Activated CD4-positive, alpha-beta T cell treated with anti-CD3 and anti-CD28 coated beads, Interleukin-2, amount 50 U/mL, for 1 hour (primary cell): ENCODE measurements at places on chromosomes 3 and 15.

- DNase-seq, result no peak
Measured at GRCh38 chr15:100192097-100193080, 149.4 kb downstream of the ADAMTS17 start.

DNA sequence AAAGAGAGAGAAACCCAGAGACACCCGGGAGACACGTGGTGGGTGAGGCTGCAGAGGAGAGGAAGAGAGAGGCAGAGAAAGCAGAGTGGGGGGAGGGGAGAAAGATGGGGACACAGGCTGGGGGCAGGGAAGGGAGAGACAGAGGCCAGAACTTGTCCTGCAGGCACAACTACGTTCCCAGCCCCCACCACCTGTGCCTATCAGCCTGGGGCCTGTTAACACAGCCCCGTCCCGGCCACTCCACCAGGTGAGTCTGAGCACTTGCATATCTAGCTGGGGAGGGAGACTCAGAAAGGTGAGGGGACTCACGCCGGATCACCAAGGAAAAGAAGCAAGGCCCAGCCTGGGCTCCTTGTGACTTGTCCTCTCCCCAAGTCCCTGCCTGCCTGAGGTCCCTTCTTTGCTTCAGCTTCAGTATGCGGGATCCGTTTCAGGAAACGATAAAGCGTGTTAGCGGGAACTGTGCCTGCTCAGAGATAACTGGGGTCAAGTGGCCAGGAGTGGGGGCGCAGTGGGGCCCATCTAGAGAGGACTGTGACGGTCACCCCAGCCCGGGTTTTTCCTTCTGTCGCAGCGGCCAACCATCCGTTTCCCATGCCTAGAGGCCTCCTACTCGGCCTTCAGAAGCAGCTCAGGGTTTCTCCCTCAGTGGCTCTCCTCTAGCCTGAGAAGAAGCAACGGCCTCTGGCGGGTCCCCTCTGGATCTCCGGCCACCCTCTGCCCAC is 10.3 kb downstream of the LINGO1 start:
- no peak for DNase-seq

DNA sequence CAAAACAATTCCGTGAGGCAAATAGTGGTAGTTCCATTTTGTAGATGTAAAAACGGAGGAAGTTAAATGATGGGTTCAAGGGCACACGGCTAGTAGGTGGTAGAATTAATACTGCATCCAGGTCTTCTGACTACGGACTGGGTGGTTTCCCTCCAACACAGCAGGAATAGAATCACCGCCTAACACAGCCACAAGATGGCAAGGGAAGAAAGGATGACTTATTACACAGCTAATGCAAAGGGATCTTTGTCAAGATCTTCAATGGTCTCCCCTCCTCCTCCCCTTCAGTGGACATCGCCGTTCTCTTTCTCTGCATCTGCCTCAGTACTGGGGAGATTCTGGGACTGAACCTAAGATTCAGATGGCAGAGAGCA is 524 bp upstream of the TOPBP1 start:
- DNase-seq, result no peak

GRCh38 chr3:106570426-106570825 is 701.6 kb upstream of the CBLB start:
- no peak for DNase-seq

DNA sequence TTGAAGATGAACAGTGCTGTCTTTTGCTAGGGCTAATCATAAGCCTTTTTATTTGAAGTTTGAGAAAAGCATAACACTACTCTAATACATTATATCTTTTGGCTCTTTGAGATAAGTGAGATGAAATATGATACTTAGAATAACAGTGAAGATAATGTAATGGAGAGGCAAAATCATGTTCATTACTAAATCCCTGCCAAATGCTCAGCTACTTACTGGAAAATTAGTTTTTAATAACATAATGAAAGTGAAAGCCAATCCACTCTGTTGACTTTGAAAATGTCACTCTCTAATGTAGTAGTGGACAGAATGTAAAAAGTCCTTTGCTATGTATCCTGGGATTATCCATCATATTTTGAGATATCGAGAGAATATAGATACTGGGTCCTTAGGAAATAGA is 35.9 kb upstream of the MYH15 start:
- no peak for DNase-seq

DNA sequence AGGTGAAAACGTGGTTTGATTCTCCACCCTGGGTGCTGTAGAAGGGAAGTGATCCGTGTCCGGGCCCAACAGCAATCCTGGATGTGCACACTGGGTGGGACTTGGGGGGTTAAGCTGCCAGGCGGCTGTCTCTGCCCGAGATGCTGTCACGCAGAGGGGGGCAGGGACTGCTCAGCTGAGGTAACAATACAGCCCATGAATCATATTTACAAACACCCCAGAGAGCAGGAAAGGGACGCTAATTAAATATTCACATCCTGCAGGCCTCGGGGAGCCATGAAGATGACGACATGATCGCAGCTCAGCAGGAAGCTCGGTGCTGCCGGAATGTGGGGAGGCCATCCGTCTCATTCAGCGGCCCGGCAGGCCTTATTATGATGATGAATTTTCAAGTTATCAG is 17.9 kb upstream of the CRABP1 start:
- no peak for DNase-seq

GRCh38 chr3:103385961-103386656 is 951.3 kb downstream of the ZPLD1 start:
- DNase-seq, result no peak

DNA sequence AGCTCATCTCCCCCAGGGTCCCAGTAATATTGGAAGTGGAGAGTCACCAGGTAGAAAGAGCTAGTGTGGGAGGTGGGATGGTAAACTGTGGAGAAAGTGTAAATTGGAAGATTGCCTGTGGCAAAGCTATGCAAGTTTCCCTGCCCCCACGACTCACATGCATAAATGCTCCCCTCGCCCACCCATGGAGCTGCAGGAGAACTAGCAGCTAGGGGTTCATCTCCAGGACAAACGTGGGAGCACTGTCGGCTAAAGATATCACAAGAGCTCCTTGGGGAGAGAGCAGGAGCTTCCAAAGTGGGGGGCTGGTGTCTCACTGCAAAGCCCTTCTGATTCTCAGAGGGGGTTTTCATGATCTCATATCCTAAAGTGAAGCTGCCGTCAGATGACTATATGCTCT is 91.4 kb upstream of the PLCL2 start:
- no peak for DNase-seq

GRCh38 chr3:43490640-43491185 is 131.1 kb downstream of the ANO10 start:
- no peak for DNase-seq
